ENCODE measurements at places on chromosomes 3 and 15. TPM values are rescaled to one million over a fixed set of nuclear protein-coding genes. Genes with fewer than 3 reads are reported as not detected.

IREB2 gene
- polyA plus RNA-seq: 23.4 TPM

LYZL4 gene
- 4.9 TPM for polyA plus RNA-seq

CERS3 gene
- not detected for polyA plus RNA-seq

CEMIP gene
- polyA plus RNA-seq: 1.9 TPM

DNAH12 gene
- 0.65 TPM for polyA plus RNA-seq

Measured in cardiac muscle cell (in vitro differentiated cells and primary cell).